GM23338 (cell line): ENCODE measurements at places on chromosomes 1 and 21. TPM values are rescaled to one million over a fixed set of nuclear protein-coding genes. Genes with fewer than 3 reads are reported as not detected.

ELF3 gene
- polyA plus RNA-seq = 10.9 and 12.3 TPM in 2 replicates

NRAS gene
- polyA plus RNA-seq = 18.4 and 22.3 TPM in 2 replicates

CFHR4 gene
- polyA plus RNA-seq = not detected in 2 replicates

RORC gene
- 0.26 and 0.29 TPM in 2 replicates for polyA plus RNA-seq

RGS8 gene
- polyA plus RNA-seq = 0.06 and 0.10 TPM in 2 replicates

OR6K3 gene
- not detected in 2 replicates for polyA plus RNA-seq

COL18A1 gene
- polyA plus RNA-seq = 38.4 and 45.1 TPM in 2 replicates

FBXO28 gene
- 16.9 and 18.1 TPM in 2 replicates for polyA plus RNA-seq

FCGR3B gene
- not detected in 2 replicates for polyA plus RNA-seq

AADACL4 gene
- not detected in 2 replicates for polyA plus RNA-seq

OR2T2 gene
- not detected in 2 replicates for polyA plus RNA-seq

SERTAD4 gene
- polyA plus RNA-seq = 1.3 and 1.4 TPM in 2 replicates

BARHL2 gene
- not detected in 2 replicates for polyA plus RNA-seq

GSTM1 gene
- not detected in 2 replicates for polyA plus RNA-seq

DLGAP3 gene
- polyA plus RNA-seq = 7.1 and 7.5 TPM in 2 replicates

NEXN gene
- polyA plus RNA-seq = 11.8 and 12.2 TPM in 2 replicates

PLA2G2A gene
- 0.55 and 1.3 TPM in 2 replicates for polyA plus RNA-seq
